ENCODE measurements at places on chromosomes 3 and 15.
A peak's percentile ranks its signal among the peaks of the same experiment; 100 is the strongest.

DNA sequence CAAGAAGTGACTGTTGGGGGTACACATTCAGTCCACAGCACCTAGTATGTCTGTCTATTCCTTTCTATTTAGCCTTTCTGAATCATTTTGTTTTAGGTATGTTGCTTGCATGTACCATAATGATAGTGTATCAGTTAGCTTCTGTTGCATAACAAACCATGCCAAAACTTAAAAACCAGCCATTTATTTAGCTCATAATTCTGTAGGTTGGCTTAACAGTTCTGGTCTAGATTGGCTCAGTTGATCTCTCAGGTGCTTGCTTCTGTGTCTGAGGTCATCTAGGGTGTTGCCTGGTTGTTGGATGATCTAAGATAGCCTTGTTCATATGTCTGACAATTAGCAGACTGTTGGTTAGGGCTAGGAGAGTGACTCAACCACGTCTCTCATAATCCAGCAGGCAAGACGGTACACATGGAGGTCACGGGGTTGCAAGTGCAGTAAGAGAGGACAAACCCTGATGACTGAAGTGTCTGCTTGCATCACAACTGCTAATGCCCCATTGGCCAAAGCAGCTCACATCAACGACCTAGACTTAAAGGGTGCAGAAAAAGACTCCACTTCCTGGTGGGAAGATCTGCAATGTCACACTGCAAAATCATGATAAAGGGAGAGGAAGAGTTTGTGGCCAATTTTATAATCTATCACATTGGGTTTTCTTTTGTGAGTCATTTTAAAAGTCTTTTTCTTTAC lies 6.8 kb upstream of the PDCD6IP start:
- no peak overlapping the region for H3K4me3 ChIP-seq
- H3K36me3 ChIP-seq = no peaks in the 10 kb centered on the region
- peak overlapping the region; percentile 44 for H3K27ac ChIP-seq
- no peaks in the 10 kb centered on the region for H3K27me3 ChIP-seq

DNA sequence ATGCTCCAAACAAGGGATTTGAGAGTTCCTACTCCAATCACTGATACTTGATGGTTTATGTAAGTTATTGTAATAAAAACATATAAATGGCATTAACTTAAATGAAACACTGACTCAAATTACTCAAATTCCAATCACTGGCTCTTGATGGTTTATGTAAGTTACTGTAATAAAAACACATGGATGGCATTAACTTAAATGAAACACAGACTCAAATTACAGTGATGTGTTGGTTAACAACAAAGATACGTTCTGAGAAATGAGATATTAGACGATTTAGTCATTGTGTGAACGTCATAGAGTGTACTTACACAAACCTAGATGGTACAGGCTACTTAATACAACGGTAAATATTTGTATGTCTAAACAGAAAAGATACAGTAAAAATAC lies 6.6 kb downstream of the MOBP start:
- peaks cover 10% of the 10 kb centered on the region for H3K27me3 ChIP-seq
- no peaks in the 10 kb centered on the region for H3K4me1 ChIP-seq
- no peak for DNase-seq
- no peak overlapping the region for H3K27ac ChIP-seq
- no peaks in the 10 kb centered on the region for H3K36me3 ChIP-seq

GRCh38 chr3:53694666-53695323 lies 151.4 kb downstream of the CHDH start:
- DNase-seq = no peak
- no peaks in the 10 kb centered on the region for H3K36me3 ChIP-seq
- H3K4me3 ChIP-seq = no peak overlapping the region
- no peak overlapping the region for H3K27ac ChIP-seq

DNA sequence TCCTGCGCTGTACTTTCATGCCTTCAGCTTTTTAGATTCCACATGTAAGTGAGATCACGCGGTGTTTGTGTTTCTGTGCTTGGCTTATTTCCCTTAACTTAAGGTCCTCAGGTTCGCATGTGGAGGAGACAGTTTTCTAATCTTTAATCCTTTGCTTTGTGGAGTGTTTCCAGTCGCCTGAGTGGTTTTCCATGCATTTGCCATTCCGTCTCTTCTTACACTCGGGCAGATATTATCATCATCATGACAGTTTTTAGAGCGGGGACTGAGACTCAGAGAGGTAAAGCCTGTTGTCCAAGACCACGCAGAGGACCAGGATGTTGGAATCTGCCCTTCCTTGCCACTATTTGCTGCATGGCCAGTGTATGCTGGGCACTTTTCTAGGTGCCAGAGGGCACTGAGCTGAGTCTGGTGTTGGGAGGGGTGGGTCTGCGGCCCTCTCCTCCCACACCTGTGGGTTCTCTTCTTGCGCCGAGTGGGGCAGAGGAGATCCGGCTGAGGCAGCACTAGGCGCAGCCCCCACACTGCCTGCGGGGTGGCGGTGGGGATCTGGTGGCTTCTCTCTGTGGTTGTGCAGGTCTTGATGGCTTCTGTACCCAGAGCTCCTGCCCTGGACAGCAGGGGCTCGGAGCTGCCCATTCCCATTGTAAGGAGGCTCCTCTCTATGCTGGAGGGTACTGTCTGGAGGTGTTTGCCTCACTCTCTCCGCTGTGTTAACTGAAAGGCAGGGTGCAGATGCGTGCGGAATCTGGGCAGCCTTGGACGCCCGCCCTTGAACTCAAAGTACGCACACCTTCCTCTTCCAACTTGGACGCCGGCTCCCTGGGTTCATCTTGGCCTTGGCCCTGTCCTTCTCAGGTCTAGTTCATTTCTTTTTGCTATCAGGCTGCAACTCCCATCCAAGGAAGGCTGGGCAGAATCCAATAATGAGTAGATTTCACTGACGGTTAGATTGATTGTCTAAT lies 156.0 kb upstream of the RGMA start:
- no peaks in the 10 kb centered on the region for H3K27me3 ChIP-seq
- DNase-seq = no peak
- no peak overlapping the region for H3K27ac ChIP-seq
- H3K4me1 ChIP-seq = no peaks in the 10 kb centered on the region
- H3K36me3 ChIP-seq = no peaks in the 10 kb centered on the region

GRCh38 chr15:97729270-97729669 lies 231.2 kb upstream of the ARRDC4 start:
- DNase-seq = no peak
- H3K27ac ChIP-seq = no peak overlapping the region
- no peaks in the 10 kb centered on the region for H3K36me3 ChIP-seq
- no peaks in the 10 kb centered on the region for H3K27me3 ChIP-seq
- no peaks in the 10 kb centered on the region for H3K4me1 ChIP-seq

GRCh38 chr3:30864836-30865235 lies 29.6 kb downstream of the GADL1 start:
- H3K27me3 ChIP-seq = no peaks in the 10 kb centered on the region
- H3K27ac ChIP-seq = no peak overlapping the region
- H3K4me3 ChIP-seq = no peak overlapping the region
- DNase-seq = no peak

GRCh38 chr3:137763594-137763938 lies 549 bp upstream of the SOX14 start:
- no peak for DNase-seq
- no peak overlapping the region for H3K4me3 ChIP-seq
- peaks cover 4% of the 10 kb centered on the region for H3K36me3 ChIP-seq
- H3K27ac ChIP-seq = peak overlapping the region; percentile 37

DNA sequence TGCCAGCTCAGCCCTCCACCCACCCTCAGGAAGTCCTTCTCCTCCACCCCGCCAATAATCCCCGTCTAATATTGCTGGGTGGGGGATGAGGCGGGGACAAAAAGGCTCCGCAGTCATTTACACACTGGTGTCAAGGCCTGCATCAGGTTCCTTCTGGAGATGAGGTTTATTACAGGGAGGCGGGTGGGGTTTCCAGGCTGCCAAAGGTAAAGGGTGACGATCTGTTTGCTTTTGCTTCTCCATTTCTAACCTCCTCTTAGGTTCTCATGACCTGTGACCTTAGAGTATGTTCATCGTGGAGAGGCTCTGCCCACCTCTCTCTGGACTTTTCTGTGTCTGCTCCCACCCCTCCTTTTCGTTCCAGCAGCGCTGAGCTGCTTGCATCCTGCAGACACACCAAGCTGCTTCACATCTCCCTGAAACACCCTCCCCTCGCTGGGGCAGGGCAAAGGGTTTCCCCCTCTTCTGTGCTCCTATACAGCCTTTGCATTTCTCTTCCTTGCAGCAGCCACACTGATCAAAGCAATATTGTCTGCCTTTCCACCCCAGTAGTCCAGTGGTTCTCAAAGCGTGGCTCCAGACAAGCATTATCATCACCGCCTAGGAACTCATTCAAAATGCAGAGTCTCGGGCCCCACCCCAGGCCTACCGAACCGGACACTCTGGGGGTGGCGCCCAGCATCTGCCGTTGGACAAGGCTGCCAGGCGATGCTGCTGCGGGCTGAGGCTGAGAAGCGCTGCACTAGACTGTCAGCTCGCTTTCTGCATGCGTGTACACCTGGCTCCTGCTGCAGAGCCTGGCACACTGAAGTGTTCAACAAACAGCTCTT lies 26.6 kb downstream of the CA12 start:
- H3K27ac ChIP-seq = no peak overlapping the region
- no peaks in the 10 kb centered on the region for H3K36me3 ChIP-seq
- H3K4me1 ChIP-seq = peaks cover 5% of the 10 kb centered on the region
- H3K4me3 ChIP-seq = no peak overlapping the region
- peaks cover 9% of the 10 kb centered on the region for H3K27me3 ChIP-seq

- H3K4me3 ChIP-seq = no peak overlapping the region
- H3K27me3 ChIP-seq = no peaks in the 10 kb centered on the region
- peaks cover 8% of the 10 kb centered on the region for H3K36me3 ChIP-seq
- DNase-seq = no peak
- peaks cover 9% of the 10 kb centered on the region for H3K4me1 ChIP-seq
Observed at GRCh38 chr3:81702126-81702525, 59.3 kb downstream of the GBE1 start.

DNA sequence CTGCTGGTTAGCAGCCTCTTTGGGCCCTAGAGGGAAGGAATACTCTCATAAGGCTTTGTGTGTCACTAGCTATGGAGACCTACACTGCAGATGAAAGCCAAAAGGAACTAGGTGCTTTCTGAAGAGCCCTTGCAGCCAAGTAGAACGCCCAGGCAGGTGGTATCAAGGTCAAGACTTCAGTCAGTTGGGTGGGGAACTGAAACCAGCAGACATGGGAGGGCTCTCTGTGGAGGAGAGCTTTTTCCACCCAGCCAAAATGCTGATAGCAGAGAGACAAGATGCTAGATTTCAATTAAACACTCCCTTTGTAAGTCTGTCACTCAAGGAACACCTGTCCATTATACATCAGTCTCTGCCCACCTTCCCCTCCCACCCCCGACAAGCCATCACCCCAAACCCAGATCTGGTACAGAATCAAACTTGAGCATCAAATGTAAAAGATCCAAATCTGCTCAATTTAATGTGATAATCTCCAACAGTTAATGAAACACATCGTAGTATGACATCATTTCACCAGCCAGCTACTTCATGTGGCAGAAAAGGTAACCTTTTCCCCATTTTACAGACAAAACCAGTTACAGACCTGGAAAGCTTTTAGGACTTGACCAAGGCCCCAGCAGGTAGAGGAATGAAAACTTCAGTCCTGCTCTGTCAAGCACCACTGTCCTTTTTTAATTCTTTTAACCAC lies 14.6 kb downstream of the MRPS25 start:
- H3K4me1 ChIP-seq = peaks cover 41% of the 10 kb centered on the region
- peak overlapping the region; percentile 94 for H3K27ac ChIP-seq
- peak; percentile 68 for DNase-seq
- peaks cover 62% of the 10 kb centered on the region for H3K36me3 ChIP-seq
- no peaks in the 10 kb centered on the region for H3K27me3 ChIP-seq
- peak overlapping the region; percentile 74 for H3K4me3 ChIP-seq

Measured in stimulated activated naive B cell treated with anti-CD40 and anti-IgM and Interleukin-4, amounts not matched to agents 10 μg/mL and 1 μg/mL and 100 μg/mL, for 72 hours (primary cell).